ENCODE measurements at places on chromosomes 11 and 22. TPM values are rescaled to one million over a fixed set of nuclear protein-coding genes. Genes with fewer than 3 reads are reported as not detected.

- no peak for DNase-seq
These were observed 190.0 kb downstream of the PGR start for GRCh38 chr11:100939571-100939970.

GRCh38 chr11:70112017-70112434 is 33.9 kb downstream of the ANO1 start:
- no peak for DNase-seq

The PGA5 gene
- total RNA-seq: not detected

The APOL4 gene
- 4.2 TPM for total RNA-seq

DNA sequence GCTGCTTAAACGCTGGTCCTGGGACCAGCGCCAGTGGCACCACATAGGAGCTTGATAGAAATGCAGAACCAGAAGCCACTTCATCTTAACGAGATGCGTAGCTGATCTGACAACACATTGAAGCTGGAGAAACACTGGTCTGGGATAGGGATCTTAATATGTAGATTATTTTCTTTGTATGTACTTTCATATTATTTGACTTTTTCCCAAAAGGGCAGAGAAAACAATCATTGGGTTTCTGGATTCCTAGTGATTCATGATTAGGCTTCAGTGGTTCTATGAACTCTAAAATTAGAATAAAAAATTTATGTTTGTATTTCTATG is 12.3 kb downstream of the MPEG1 start:
- DNase-seq: no peak

GRCh38 chr11:13260963-13261588 is 16.5 kb upstream of the BMAL1 start:
- no peak for DNase-seq

DNA sequence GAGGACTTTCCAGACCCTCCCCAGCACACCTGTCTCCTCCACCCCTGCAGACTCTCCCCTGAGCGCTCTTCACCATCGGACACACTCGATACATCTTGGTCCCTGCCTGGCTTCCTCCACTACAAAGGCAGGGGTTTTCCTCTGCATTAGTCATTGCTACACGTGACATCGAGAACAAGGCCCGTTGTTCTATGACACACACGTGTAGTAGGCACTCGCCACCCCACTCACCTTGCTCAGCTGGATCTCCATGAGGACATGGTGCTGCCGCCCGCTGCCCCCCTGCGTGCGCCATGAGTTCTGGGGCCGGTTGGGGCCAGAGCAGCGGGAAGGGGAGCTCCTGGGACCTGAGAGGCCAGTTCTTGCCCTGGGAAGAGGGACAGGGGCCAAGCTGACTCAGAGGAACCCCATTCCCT is 16.7 kb downstream of the ATG2A start:
- DNase-seq: no peak

DNA sequence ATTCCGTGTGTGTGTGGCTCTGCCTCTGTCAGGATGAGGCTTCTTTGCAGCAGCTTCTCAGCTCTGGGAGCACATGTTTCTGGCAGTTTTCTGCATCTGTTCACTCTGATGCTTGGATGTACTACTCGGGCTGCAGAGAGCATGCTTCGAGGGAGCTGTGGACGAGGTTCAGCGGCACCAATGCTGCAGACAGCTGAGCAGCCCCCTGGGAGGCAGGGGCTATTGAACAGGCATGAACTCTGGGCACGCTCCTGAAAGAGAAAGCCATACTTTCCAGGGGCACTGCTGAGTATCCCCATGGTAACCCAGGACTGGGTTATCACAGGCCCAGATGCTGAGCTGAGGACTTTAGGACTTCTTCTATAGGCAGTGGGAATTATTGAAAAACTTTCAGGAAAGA is 33.8 kb downstream of the ADAMTS8 start:
- DNase-seq: no peak

DNA sequence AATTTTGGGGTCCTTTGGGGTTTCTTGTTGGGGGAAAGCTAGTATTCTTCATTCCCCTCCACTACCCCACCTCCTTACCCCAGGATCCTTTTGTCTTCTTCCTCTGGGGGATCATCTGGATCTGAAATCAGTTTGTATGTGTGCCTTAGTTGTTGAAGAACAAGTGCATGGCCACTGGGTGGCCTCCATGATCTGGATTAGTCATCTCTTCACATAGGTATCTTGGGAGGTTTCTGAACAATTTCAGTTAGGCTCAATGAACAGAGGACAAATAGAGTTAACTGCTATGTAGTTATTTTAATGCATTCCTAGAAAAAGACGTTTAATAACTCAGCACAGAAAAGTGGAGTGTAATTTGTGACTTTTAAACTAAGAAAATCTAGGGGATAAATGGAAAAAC is 7.1 kb upstream of the VWA5A start:
- DNase-seq: no peak

The PRPF19 gene
- 54.0 TPM for total RNA-seq

DNA sequence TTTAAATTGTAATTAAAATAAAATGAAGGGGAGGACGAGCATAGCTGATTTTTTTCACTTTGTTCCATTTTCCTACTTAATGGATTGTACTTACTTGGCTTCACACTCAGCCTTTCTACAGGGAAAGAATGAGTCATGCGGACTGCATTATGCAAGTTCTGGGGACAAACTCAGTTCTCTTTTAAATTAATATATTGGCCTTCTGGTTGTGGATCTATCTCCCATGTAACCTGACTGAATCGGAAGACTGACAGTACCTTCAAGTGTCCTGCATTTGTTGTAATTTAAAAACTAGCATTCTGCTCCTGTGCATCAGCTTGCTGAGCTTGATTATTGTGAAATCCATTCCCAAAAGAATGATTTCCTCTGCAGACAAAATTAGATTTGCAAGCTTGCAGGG is 12.2 kb downstream of the OR8D1 start:
- no peak for DNase-seq

DNA sequence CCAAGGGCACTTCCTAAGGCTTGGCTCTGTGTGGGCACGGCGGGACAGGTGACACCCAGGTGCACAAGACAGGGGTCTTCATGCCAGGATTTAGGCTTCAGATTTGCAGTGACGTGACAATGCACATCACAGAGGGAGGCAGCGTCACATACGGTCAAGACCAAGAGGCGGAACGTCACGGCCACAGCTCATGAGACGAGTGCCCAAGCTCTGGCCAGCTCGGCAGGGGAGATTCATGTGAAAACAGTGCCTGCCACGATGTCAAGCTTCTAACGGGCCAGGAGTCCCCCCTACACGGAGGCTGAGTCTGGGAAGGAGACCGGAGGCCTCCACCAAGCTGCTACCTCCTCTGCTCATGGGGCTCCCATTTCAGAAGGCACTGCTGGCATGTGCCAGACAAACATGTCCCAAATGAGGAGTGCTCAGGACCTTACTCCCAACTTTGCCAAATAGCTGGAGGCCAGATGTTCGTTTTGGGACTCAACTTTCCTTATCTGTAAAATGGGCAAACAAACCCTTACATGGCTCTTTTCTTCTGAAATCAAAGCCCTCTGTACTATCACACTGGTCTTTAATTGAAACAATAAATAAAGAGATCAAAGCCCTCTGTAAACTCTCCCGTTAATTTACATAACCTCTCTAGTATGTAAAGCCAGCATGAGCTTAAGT is 16.6 kb downstream of the VPS37C start:
- DNase-seq: no peak

DNA sequence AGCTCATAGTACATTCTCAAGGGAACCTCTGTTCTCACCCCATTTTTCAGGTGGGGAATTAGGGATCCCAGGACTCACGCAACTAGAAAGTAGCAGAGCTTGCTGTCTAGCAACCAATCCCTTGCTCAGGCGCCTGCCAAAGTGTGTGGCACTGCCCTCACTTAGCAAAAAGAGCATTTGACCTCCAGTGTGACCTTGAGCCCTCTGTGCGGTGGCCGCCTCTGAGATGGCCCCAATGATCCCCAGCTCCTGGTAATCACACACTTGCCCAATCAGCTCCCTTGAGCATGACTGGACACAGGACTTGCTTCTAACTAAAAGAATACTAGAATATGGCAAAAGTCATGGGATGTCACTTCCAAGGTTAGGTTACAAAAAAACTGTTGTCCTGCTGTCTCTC is 2.6 kb upstream of the LGALS2 start:
- DNase-seq: no peak

The ACP2 gene
- total RNA-seq: 54.8 TPM

DNA sequence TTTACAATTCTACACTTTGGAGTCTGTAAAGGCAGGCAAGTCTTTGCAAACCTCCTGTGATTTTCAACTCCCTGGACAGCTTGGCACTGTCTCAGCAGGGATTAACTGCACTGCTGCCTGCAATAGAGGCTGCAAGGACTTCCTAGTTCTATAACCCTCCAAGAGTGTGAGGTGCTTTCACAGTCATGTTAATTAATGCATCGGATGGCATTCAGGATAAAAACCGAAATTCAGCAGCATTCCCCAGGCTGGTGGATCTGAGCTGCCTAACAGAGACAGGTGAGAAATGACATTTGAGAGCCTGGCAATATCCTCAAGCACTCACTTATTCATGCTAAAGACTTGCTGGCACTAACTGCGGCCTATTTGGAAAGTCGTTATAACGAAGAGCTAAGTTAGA is 85.0 kb downstream of the LARGE1 start:
- DNase-seq: no peak

The ADM2 gene
- not detected for total RNA-seq

DNA sequence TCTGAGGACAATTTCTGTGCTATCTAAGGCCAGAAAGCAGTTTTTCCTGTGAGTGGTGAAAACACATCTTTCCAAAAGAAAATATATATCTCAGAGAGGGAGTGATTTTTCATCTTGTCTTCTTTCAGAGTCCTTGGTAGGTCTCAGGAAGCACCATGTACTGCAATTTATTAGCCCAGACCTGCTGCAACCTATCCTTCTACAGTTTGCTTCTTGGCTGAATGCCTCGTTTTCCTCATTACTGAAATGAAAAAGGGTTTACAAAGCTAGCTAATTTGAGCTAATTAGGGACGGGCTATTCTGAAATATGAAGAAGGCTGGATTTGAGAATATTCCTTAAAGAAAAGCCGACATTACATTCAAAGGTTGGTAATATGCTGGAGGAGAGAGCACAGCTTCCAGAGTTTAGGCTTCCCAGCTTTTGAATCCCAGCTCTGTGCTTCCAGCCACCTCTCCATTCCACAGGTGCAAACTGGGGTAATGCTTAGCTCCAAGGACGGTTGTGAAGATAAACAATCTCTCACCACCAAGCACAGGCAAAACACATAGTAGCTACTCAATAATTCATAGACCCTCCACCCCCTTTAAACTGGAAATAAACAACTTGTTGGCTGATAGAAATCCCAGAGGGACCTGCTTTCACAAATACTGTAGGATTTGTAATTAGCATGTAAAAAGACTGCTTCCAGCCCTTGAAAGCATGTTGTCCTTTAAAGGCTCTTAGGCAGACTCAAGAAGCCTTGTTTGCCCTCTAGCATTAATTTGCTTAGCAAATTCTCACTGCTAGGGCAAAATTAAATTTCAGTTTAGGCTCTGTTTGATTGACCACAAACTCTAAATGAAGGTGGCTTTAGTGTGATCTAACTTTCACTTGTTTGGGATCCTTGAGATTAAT is 24.5 kb upstream of the SESN3 start:
- no peak for DNase-seq

DNA sequence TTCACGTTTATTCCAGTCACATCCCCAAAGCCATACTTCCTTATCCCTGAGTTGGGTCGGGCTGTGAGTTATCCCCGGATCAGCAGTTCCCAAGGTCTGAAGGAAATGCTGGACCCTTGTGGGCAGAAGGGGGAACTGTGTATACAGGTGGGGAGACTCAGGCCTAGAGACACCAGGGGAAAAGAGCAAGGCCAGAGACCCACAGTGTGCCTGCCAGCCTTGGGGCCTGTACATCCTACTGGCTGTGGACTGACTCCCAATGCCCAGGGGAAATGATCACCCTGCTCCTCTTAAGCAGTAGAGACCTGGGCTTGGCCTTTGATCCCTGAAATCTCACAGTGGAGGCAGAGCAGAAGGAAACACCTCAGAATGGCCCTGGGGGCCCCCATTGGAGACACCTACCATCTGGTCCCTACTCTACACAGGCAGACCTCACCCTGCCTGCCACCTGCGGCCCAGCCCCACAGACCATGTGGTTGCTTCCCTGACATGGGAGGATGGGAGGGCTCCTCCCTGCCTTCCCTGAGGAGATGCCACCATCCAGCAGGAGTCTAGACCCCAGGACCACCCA is 1.3 kb downstream of the SELENOM start:
- no peak for DNase-seq

The OR6A2 gene
- total RNA-seq: not detected

DNA sequence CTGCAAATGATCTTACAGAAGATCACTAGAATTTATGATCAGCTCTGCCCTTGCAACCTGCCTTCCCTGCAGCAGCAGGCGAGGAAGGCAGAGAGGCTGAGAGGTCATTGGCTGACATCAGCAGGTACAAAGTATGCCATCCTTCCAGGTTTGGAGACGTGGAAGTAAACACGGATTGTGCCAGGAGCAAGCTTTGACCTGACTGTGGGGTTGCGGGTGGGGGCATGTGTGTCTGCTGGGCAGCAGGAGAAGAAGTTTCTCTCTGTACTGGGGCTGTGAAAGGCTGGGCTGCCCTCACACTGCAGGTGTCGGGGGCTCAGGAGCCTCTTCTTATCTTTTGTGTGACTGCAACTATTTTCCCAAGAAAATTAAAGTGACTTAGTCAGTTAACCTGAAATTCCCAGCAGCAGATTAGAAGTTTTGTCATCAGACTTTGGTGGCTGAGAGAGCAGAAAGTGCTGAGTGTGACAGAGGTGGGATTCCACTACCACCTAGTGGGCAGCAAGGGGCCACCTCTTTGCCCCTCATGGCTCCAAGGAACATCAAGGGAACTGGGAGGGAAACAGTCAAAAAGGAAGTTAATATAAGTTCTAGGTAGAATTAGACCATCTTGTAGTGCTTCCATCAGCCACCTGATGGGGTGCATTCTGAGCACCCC is 565.9 kb downstream of the ETS1 start:
- no peak for DNase-seq

DNA sequence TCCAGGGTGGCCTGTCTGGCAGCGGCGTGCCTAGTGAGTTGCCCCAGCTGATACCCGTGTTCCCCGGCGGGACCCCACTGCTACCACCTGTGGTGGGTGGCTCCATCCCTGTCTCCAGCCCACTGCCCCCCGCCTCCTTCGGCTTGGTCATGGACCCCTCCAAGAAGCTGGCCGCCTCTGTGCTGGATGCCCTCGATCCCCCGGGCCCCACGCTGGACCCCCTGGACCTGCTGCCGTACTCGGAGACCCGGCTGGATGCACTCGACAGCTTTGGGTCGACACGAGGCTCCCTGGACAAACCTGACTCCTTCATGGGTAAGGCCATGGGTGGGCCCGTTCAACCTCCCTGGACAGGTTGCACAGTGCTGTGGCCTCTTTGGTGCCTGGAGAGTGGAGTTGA is 38.5 kb downstream of the ZC3H7B start:
- DNase-seq: no peak

The CECR2 gene
- total RNA-seq: 0.98 TPM

The BRD1 gene
- total RNA-seq: 35.1 TPM

GRCh38 chr11:28117712-28118111 is 9.5 kb downstream of the METTL15 start:
- DNase-seq: no peak

GRCh38 chr11:76935042-76935441 is 74.3 kb downstream of the ACER3 start:
- DNase-seq: no peak

The EMSY gene
- total RNA-seq: 31.2 TPM

GRCh38 chr11:35932681-35933319 is 11.1 kb upstream of the LDLRAD3 start:
- no peak for DNase-seq
